ENCODE measurements at places on chromosomes 6 and 20. TPM values are rescaled to one million over a fixed set of nuclear protein-coding genes. Genes with fewer than 3 reads are reported as not detected.
A peak's percentile ranks its signal among the peaks of the same experiment; 100 is the strongest.

The HDGFL1 gene
- not detected for total RNA-seq

The CRISP2 gene
- 0.34 TPM for total RNA-seq

The CCR6 gene
- not detected for total RNA-seq

The LINC00237 gene
- total RNA-seq: 2.0 TPM

GRCh38 chr6:48691420-48691819, 580.4 kb upstream of the PTCHD4 start:
- H3K36me3 ChIP-seq: no peaks in the 10 kb centered on the region
- H3K27ac ChIP-seq: no peak overlapping the region
- no peak for DNase-seq
- H3K4me3 ChIP-seq: no peak overlapping the region
- no peaks in the 10 kb centered on the region for H3K27me3 ChIP-seq

- no peaks in the 10 kb centered on the region for H3K4me1 ChIP-seq
- H3K4me3 ChIP-seq: no peak overlapping the region
- H3K27me3 ChIP-seq: no peaks in the 10 kb centered on the region
- peaks cover 68% of the 10 kb centered on the region for H3K36me3 ChIP-seq
Measured at GRCh38 chr20:23387118-23387443, 25.1 kb downstream of the GZF1 start.

GRCh38 chr6:132115714-132116366, 164.7 kb upstream of the CCN2 start:
- H3K4me1 ChIP-seq: no peaks in the 10 kb centered on the region
- H3K36me3 ChIP-seq: no peaks in the 10 kb centered on the region
- H3K27ac ChIP-seq: no peak overlapping the region
- H3K4me3 ChIP-seq: no peak overlapping the region

GRCh38 chr6:146433881-146434731, 109.5 kb upstream of the RAB32 start:
- peaks cover 29% of the 10 kb centered on the region for H3K27me3 ChIP-seq
- no peaks in the 10 kb centered on the region for H3K36me3 ChIP-seq
- peak overlapping the region; percentile 73 for H3K4me3 ChIP-seq
- H3K4me1 ChIP-seq: peaks cover 9% of the 10 kb centered on the region
- peak; percentile 76 for DNase-seq

GRCh38 chr6:3458706-3459421, 2.0 kb upstream of the SLC22A23 start:
- H3K27ac ChIP-seq: no peak overlapping the region
- no peak overlapping the region for H3K4me3 ChIP-seq
- H3K27me3 ChIP-seq: peaks cover 69% of the 10 kb centered on the region
- DNase-seq: no peak
- H3K4me1 ChIP-seq: peaks cover 2% of the 10 kb centered on the region

DNA sequence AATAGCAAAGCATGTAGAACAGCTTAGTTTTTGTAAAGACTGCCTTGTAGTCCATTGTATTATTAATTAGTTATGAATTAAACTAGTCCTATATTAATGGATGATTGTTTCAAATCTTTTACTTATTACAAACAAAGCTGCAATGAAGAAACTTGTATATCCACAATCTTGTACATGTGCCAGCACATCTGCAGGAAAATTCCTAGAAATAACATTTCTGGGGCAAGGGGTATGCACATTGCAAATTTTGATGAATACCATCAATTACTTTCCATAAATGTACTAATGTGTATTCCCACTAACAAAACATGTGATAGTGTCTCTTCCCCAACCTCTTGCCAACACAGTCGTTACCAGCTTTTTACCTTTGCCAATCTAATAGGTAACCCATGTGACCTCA, 73.6 kb upstream of the AKAP12 start:
- H3K4me1 ChIP-seq: no peaks in the 10 kb centered on the region
- H3K36me3 ChIP-seq: no peaks in the 10 kb centered on the region
- no peaks in the 10 kb centered on the region for H3K27me3 ChIP-seq
- H3K27ac ChIP-seq: no peak overlapping the region

- no peaks in the 10 kb centered on the region for H3K4me1 ChIP-seq
- no peak overlapping the region for H3K4me3 ChIP-seq
- no peak overlapping the region for H3K27ac ChIP-seq
- no peaks in the 10 kb centered on the region for H3K27me3 ChIP-seq
- no peaks in the 10 kb centered on the region for H3K36me3 ChIP-seq
Measured at GRCh38 chr6:11323666-11324452, 91.4 kb upstream of the NEDD9 start.

- no peaks in the 10 kb centered on the region for H3K27me3 ChIP-seq
- no peaks in the 10 kb centered on the region for H3K36me3 ChIP-seq
- H3K27ac ChIP-seq: no peak overlapping the region
Measured at GRCh38 chr6:16450821-16451220, 212.4 kb downstream of the GMPR start.

DNA sequence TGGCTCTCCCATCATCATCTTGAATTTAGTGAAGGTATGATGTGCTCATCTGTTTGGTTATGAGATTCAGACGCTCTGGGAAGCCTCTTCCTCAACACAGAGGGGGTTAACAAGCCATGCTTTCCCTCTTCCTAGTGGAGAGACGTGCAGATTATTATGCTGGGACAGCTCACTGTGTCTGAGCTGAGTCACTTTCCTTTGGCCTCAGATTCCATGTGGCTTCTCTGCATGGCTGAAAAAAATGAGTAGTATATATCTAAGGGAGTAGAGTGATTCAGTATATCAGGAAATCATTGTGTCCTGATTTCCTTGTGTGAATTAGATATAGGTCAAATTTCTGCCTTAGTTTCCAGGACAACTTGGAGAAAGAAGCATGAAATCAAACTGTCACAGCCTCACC, 52.6 kb downstream of the FIG4 start:
- H3K4me3 ChIP-seq: no peak overlapping the region
- no peak overlapping the region for H3K27ac ChIP-seq
- no peak for DNase-seq
- no peaks in the 10 kb centered on the region for H3K27me3 ChIP-seq

Data from endodermal cell (in vitro differentiated cells).